Activated T-helper 1 cell treated with anti-CD3 and anti-CD28 coated beads, Interleukin-2, amount 50 U/mL, for 16 hours (primary cell): ENCODE measurements at places on chromosomes 4 and X.

GRCh38 chr4:138259824-138260223 lies 17.7 kb upstream of the SLC7A11 start:
- DNase-seq = no peak

DNA sequence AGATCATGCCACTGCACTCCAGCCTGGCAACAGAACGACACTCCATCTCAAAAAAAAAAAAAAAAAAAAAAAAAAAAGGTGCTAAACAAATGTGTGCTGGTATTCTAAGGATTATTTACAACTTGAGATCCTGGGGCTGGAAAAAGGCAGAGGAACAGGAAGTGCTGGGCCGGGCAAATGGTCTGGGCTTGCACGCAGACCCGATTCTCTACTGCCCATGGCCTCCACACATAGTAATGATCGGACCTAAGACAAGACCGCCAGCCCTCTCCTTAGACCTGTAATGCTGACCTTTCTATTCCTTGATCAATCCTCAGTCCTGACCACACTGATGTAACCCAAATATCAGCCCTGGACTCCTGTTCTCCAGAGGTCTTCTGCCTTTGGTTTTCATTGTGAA lies 67.8 kb downstream of the EFNB1 start:
- DNase-seq = no peak

- DNase-seq = no peak
These were observed 95.2 kb upstream of the RPS6KA3 start for GRCh38 chrX:20361890-20362262.

GRCh38 chr4:2451821-2452785 lies 16.8 kb upstream of the RNF4 start:
- DNase-seq = no peak

- no peak for DNase-seq
These were observed 130.3 kb upstream of the ARSJ start for GRCh38 chr4:114109776-114110175.

DNA sequence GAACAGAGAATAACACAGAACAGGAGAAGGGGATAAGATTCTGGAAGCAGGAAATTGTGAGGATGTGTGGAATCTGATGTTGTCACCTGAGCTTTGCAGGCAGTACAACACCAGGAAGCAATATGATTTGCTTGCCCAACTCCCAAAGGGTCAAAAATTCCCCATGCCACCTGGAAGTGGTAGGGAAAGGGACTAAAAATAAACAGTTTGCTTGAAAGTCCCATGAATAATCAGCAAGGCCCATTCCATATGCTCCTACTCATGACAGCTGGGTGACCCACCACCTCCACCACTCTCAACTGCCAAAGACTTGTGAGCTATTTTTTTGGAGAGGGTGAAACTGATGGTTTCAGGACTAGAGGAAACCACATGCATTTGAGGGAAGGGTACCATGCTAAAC lies 168.4 kb downstream of the KCNIP4 start:
- DNase-seq = no peak

DNA sequence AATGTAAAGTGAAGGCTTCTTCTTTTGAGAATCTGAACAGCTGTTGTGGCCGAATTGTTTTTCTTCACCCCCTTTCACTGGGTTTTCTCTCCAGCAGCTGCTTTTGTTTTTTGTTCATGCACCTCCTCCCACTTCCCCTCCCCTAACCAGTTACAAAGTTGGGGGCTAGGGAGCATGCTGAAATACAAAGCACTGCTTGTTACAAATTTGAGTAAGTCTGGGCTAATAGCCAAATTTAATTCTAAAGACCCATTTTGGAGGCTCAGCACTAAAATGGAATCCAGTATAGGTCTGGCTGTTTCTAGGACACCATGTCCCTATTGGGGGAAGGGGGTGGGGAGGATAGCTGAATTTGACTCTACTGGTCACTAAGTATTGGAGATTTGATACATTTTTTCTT lies 89.2 kb upstream of the GPM6B start:
- no peak for DNase-seq

DNA sequence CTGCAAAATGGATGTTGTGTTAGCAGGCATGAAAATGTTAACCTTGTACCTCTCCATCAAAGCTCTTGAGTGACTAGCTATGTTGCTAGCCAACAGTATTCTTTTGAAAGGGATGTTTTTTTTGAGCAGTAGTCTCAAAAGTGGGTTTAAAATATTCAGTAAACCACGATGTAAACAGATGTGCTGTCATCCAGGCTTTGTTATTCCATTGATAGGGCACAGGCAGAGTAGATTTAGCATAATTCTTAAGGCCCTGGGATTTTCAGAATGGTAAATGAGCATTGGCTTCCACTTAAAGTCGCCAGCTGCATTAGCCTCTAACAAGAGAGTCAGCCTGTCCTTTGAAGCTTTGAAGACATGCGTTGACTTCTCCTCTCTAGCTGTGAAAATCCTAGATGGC lies 18.4 kb downstream of the FGF2 start:
- no peak for DNase-seq

DNA sequence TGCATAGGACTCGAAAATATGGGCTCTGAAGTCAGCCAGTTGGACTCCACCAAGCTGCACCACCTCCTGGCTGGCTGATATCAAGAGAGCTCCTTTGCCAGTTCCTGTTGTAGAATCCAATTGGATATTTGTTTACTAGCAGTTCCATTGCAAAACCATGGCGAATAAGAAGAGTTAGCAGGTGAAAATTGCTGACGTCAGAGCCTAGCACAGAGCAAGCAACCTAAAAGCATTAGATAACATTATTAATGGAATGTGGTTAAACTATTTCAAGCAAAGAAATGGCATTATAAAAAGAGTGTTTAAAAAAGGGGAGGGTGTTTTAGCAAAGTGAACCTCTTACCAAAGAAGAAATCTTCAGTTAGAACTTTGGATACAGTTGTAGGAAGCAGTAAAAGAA lies 1816.3 kb upstream of the TENM3 start:
- DNase-seq = no peak

- DNase-seq = no peak
These were observed 103.8 kb upstream of the MID1IP1 start for GRCh38 chrX:38697461-38697860.

DNA sequence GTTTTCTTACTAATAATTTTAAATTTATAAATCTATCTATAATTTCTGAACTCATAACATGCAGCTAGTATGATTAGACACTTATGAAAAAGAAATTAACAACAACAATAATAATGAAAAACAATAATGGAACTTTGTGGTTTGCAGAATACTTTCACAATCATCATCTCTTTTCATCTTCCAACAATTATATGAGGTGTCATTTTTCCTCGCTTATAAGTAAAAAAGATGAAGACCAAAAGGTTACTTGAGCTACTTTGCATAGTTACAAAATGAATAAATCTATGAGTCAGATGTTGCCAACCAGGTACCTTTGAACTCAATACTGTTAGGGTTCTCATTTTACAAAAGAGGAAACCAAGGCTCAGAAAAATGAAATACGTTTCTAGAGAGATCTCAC lies 98.5 kb upstream of the ELOVL6 start:
- no peak for DNase-seq

- no peak for DNase-seq
These were observed 568 bp downstream of the NIPAL1 start for GRCh38 chr4:48017108-48017571.

- no peak for DNase-seq
These were observed 539.6 kb upstream of the PRKX start for GRCh38 chrX:4253092-4253491.

DNA sequence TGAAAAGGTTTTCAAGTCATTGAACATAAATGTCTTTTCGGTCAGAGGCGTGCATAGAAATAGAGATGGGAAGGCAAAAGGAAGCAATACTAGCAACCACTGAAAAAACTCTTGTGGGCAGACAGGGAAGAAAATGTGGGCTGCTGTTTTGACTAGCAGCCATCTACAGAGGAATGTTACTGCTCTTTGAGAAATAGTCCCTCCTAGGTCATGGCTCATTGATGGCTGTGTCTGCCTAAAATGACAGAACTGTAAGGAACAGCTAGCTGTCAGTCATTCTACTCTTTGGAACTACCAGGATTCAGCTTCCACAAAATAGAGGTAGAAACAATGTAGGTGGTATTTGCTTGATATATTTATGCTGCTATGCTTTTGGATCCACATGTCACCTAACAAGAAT lies 26.9 kb upstream of the TMPRSS11B start:
- DNase-seq = no peak

- DNase-seq = no peak
These were observed 181.7 kb upstream of the GPR101 start for GRCh38 chrX:137215467-137215866.

DNA sequence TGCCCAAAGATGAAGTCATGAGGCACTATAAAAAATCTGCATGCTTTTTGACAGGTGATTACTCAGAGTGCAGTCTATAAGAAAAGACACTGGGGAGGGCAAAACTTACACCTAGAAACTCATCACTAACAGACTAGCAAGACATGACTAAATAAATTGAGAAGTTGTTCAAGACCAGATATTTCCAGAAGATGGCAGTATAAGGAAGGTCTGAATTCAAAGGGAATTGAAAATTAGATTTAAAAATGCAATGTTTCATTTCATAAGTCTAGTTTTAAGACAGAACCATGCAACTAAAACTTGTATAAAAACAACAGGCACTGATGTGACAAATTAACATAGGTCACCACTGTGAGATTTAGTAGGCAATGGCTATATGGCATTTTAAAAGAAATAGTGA lies 232.5 kb upstream of the POF1B start:
- no peak for DNase-seq

GRCh38 chr4:83560523-83560922 lies 24.6 kb downstream of the GPAT3 start:
- DNase-seq = no peak

DNA sequence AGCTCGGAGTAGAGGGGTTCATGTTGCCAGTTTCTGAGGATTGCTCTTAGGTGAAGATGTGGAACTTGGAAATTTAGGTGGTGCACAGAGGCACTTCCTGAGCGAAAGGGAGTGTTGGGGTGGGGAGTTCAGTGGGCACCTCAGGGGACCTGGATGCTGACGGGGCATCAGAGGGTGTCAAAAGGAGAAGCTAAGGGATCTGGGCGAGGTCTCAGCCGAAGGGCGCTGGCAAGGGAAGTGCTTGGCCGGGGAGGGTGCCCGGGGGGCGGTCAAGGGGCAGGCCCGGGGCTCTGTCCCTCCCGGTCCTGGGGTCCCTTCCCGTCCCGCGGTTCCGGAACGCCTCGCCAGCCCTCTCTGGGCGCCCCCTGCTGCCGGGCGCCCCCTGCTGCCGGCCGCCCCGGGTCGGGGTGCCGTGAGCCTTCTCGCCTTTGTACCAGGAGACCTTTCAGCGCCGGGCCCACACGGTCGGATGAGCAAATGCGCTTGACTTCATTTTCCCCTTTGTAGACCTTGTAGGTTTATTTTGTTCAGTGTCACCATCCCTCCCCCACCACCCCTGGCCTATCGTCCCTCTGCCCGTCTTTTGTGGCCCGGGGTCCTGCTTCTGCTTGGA lies 3.0 kb upstream of the PHOX2B start:
- DNase-seq = no peak

GRCh38 chrX:119573840-119574393 lies 446 bp upstream of the UBE2A start:
- DNase-seq = no peak

DNA sequence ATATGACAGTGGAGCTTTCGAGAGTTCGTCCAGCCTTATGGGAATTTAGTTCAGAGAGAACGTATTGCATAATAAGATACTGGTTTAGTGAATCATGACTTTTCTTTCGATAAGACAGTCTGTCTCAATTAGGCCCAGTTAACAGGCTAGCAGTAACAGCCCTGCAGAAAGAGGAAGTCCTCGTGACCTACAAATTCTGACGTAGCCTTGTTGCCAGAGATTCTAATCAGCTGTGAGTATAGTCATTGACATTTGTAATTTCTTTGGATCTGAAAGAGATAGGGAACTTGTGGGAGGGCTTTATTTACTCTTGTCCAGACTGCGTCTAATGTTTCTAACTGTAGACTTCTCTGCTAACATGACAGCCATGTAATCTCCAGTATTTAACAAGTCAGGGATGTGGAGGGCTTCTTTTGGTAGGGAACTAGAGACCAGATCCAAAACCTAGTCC lies 15.8 kb downstream of the ART3 start:
- no peak for DNase-seq

GRCh38 chr4:185139736-185140135 lies 3.3 kb upstream of the SLC25A4 start:
- DNase-seq = no peak

DNA sequence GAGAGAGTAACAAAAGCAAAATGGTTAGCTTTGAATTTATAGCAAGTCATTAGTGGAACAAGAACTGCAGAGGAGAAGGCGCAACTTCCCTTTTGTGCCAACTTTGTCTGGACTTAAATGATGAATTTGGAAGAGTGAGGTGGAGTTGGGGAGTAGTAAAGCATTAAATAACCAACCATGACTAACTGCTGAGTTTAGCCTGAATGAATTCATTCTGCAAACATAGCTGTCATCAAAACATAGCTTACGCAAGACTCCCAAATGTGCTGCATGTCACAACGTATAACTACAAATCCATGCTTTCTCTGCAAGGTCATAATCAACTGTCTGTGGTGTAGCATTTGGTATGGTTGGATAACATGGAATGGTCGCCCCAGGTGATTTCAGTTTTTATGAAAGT lies 75.9 kb upstream of the RPL34 start:
- no peak for DNase-seq

DNA sequence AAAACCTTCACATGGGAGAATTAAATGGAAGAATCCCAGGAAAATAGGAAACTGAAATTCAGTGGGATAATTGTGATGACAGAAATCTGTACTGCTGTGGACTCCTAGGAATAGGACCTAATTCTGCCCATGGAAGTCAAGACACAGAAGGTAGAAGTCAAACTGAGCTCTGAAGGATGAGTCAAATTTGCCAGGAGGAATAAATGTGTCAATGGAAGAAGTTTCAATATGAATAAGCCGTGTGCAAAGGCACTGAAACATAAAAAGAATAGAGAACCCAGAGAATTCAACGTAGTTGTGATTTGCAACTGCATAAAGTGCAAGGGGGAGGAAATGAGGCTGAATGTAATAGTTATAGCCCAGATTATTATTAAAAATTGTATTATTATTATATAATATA lies 11.6 kb downstream of the ENAM start:
- DNase-seq = no peak

DNA sequence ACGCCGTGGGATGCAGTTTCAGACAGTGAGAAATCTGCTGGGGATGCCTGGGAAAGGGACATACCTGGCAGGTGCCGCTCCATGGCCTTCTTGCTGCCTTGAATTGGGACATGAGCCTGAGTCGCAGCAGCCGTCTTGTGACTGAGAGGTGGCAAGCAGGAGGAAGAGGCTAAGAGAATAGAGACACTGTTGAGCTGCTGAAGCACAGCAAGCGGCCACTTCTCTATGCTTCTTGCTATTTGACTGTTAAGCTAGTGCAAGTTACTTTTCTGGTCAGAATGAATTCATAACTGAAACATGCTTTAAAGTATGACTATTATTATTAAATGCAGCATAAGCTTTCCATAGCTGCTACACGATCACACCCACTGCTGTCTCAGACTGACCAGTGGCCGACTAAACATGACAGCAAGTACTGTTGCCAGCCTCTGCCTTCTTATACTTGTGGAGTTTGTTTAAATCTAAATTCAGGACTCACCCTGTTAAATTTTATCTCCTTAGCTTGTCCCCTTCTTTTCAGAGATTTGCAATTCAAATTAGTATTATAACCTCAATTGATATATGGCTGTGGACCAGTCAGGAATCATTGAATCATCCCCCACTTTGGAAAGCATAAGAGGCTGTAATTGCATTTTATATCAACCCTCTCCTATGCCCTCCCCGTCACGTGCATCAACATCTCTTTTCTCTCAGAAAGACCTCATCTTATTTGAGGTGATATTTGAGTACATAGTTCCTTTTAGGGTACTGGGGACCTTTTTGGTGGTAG lies 24.8 kb upstream of the ACSL1 start:
- DNase-seq = no peak
